CD4-positive, alpha-beta T cell treated with Interleukin-17A for 1 hour (primary cell): ENCODE measurements at places on chromosomes 2 and 18.

DNA sequence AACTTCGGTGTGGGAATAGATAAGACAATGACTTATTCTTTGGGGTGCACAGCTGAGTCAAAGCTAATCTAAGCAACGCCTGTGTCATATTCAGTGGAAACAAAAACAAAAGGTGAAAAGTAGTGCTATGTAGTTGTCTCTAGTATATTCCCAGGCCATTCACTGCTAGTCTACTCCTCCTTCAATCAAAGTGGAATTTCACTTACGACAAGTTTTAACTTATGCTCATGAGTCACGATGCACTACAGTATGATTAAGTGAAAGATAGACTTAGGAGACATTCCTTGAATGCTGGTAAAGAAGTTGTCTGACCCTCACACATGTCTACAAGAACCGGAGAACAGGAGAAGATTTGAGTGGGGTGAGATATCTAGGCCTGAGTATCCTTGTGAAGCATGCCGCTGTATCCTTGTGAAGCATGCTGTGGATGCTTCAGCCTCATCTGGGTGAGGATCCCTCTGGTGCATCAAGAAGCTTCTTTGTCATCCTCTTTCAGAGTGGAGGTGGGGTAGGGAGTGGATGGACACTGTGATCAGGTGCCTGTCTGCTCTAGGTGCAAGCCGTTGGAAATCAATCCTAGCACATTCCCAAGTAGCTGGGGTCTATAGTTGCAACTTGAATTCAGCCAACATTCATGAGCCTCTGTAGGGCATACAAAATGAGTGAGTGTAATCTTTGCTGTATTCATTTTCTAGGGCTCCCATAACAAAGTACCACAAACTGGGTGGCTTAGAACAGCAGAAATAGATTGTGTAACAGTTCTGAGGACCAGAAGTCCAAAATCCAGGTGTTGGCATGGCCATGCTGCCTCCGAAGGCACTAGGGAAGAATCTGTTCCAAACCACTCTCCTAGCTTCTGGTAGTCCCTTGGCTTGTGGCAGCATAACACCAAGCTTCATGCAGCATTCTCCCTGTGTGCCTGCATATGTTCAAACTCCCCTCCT, 173.5 kb upstream of the FN1 start:
- DNase-seq = no peak

- no peak for DNase-seq
Measured at GRCh38 chr2:84559838-84560237, 43.5 kb downstream of the DNAH6 start.

- DNase-seq = no peak
Measured at GRCh38 chr2:63590626-63591408, 2.1 kb downstream of the MDH1 start.

DNA sequence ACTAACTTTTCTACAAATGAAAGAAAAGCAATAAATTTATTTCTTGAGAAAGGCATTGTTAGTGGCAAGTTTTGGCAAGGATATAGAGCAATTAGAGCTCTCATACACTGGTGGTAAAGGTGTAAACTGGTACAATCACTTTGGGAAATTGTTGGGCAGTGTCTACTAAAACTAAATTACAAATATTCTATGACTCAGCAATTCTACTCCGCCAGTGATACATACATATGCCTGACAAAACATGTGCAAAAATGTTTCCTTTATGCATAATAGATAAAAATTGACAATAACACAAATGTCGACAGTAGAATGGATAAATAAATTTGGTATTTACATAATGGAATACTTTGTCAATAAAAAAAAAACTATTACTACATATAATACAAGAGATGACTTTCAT, 96.3 kb upstream of the SATB2 start:
- DNase-seq = no peak

DNA sequence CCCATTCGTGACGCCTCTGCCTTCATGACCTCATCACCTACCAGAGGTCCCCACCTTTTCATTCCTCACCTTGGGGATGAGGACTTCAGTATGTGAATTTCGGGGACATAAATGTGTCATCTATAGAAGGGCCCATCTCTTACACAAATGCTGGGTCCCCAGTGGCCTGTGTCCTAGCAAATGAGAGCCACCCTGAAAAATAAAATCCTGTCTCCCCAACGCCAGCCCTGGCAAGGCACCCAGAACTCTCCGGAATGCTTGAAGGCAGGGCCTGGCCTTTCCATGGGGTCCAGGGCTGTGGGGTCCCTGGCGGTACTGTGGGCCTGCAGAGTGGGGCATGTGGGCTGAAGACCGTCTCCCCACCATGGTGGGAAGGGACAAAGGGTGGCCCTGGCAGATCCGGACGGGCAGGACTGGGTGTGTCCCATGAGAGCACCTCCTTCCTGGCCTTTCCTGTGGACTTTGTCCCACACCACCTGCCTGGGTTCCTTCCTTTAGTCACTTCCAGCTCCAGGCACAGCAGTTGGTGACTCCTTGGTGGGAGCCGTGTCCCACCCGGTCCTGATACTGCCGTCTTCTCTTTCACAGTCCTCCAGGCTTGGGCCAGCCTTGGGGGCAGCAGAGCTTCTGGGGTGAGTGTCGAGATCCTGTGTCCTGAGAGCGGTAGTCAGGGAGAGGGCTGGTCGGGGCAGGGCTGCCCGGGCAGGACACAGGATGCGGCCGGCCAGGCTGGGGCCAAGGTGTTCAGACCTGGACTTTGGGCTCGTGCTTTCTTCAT, 18.6 kb downstream of the CAPN10 start:
- no peak for DNase-seq

DNA sequence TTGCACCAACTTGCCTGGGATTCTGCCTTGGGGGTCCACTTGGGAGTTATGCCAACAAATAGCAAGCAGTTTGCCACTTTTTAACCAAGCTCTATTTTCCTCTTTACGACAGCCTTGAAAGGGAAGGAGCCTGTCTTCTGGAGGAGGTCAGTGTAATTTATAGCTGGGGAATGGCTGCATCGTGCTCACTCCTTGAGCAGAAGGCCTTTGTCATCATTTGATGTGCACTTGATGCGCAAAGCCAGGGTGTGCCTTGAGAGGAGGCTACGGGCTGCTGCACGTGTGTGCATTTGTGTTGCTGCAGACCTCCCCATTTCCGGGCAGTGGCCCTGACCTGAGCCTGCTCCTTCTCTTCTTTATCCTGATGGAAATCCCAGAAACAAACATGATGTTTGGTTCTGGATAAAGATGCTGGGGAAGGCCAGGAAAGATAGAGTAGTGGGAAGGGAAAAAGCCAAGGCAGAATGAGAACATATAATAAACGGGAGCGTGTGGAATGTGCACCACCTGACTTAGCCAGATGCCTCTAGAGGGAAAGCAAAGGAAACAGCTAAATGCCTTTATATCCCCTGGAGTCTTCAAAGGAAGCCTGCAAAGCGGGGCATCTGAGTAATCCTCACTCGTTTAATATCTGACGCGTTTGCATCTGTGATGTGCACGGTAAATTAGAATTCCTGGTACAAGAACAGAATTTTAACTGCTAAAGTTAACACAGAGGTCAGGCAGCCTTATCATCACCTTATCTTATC, 68.3 kb upstream of the ZNF521 start:
- no peak for DNase-seq

GRCh38 chr2:9300829-9301453, 94.3 kb downstream of the ASAP2 start:
- DNase-seq = no peak

GRCh38 chr18:79699653-79700052, 20.1 kb downstream of the CTDP1 start:
- no peak for DNase-seq
